ENCODE measurements at places on chromosomes 12 and 14.

- no peak for DNase-seq
Measured at GRCh38 chr12:121894633-121895032, 6.0 kb downstream of the PSMD9 start.

DNA sequence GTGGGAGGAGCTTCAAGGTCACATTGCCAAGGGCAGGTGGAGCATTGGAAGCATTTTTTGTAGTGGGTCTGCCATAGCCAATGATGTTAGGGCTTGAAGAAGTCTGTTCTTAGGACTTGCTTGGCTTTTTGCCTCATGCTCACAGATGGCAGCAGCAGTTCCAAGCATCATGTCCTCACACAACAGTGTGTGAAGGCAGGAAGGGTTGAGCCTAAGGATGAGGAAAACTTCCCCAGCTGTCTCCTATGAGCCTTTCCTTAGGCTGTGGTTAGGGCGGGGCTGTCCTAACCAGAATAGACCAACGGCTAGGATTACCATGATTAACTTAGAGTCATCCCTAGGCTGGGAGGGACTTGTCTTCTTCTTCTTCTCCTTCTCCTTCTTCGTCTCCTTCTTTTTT lies 76.2 kb upstream of the KCNA1 start:
- no peak for DNase-seq

DNA sequence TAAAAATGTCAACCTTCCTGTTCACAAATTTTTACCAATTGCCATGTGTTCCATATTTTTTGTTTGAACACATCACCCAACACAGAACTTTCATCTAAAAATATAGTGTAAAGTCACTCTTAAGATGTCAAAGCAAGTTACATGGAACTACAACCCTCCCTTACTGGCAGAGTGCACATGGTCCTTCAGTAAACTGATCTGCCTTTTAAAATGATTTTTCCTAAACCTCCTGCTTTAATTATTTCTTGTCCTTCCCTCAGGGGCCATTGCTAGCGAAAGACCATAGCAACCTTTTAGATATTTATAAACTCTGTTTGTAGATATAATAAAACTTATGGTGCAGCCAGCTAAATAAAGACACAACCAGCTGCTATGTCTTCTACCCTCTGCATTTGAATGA lies 255.2 kb upstream of the FAR2 start:
- DNase-seq: no peak

DNA sequence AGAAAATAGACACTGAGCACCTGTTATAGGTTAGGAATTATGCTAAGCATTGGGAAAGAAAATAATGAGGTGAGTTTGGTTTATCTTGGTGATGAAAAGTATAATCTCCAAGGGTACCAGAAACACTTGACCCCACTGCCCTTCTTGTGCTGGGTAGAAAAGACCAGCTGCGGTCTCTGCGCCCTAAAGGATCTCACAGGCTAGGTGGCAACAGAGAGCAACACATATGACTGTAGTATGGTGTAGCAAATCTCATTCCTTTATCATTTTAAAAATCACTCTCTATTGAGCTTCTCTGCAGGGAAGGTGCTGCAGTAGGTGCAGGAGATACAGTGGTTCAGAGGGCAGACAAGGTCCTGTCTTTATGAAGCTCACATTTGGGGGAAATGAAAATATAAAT lies 26.1 kb downstream of the NRXN3 start:
- no peak for DNase-seq

- no peak for DNase-seq
Measured at GRCh38 chr14:91752961-91753360, 21.1 kb upstream of the CATSPERB start.

All from activated CD4-positive, alpha-beta T cell treated with anti-CD3 and anti-CD28 coated beads, Interleukin-2, amount 50 U/mL, for 16 hours (primary cell).